ENCODE measurements at places on chromosomes 6 and 20.

- no peak for DNase-seq
These were observed 78.3 kb downstream of the TBX18 start for GRCh38 chr6:84685983-84686584.

GRCh38 chr6:147675281-147675680 is 166.8 kb downstream of the SAMD5 start:
- DNase-seq: no peak

DNA sequence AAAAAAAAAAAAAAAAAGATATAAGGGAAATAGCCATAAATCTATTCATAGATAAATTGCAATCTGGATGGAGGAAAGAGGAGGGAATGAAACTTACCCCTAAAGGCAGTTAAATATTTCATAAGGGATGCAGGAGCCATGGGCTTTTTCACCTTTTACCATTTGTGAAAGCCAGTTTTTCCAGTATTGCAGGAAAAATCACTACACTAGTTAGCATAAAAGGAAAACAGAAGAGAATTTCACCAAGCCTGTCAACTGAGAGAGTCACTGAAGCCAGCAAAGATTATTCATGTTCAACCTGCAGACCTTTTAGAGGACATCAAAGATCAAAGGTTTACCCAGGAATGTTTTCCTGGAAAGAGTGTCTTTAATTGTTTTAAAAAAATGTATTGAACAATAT is 969.7 kb downstream of the KIF16B start:
- DNase-seq: no peak

- DNase-seq: no peak
These were observed 16.2 kb downstream of the L3MBTL3 start for GRCh38 chr6:130034378-130035146.

GRCh38 chr20:51413857-51414256 is 128.7 kb downstream of the NFATC2 start:
- DNase-seq: no peak

- DNase-seq: no peak
These were observed 250.3 kb downstream of the TTLL2 start for GRCh38 chr6:167575158-167575696.

DNA sequence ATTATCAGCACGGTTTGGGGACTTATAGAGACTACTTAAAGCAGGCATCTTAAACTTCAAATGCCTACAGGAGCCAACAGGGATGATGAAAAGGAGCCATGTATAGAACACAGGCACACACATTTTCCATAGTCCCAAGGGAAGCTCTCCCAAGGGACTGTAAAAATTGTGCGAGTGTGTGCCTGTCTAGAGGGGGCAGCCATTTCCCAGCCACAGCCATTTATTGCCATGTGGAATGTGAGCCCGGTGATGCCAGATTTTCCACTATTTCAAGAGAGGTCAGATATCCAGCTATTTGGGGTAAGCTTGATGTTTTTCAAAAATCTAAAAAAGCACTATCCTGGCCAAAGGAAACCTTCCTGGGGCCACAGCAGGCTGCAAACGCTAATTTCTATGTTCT is 24.1 kb upstream of the RALY start:
- DNase-seq: no peak

DNA sequence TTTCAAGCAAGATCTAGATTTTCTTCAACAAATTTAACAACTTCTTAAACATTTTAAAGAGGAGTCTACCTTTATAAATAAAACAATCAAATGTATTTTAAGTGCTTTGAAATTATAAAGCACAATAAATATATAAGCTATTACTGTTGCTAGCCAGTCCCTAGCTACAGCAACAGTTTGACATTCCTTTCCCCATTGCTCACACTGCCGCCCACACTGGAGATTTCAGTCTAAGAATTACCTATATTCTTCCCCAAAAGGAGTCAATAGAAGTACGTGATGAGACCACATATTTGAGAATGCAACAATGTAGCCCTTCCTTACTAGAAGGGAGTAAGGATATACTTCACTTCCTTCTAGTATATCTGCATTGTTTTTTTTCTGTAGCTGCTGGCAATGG is 65.3 kb upstream of the RNF146 start:
- DNase-seq: no peak

- no peak for DNase-seq
These were observed 56.8 kb downstream of the UTRN start for GRCh38 chr6:144341831-144342527.

DNA sequence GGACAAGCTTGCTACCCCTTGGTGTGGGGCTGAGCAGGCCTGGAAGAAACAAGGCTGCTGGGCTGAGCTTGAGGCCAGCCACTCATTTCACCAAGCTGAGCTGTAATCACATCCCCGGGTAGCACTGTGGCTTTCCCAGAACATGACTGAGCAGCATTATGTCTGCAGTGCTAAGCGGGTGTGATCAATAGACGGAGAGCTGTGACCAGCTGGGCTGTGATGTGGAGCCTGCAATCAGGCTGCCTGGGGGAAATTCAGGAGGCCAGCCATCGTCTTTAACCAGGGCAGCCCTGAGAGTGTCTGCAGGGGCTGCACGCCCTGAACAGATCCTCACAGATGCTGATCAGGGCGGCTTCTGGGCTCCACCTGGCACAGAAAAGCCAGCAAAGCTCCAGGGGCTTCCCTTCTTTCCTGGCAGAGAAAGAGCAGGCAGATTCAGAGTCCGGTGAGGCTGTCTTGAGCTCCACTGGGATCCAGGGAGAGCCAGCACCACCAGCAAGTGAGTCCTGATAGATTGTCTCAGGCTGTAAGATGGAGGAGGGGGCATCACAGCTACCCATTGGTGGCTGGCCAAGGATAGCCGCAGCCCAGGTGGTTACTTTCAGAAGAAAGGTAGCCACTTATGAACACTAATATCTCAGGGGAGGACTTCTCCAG is 165.9 kb downstream of the NRN1 start:
- no peak for DNase-seq

GRCh38 chr20:24842918-24843715 is 106.0 kb upstream of the CST7 start:
- DNase-seq: no peak

DNA sequence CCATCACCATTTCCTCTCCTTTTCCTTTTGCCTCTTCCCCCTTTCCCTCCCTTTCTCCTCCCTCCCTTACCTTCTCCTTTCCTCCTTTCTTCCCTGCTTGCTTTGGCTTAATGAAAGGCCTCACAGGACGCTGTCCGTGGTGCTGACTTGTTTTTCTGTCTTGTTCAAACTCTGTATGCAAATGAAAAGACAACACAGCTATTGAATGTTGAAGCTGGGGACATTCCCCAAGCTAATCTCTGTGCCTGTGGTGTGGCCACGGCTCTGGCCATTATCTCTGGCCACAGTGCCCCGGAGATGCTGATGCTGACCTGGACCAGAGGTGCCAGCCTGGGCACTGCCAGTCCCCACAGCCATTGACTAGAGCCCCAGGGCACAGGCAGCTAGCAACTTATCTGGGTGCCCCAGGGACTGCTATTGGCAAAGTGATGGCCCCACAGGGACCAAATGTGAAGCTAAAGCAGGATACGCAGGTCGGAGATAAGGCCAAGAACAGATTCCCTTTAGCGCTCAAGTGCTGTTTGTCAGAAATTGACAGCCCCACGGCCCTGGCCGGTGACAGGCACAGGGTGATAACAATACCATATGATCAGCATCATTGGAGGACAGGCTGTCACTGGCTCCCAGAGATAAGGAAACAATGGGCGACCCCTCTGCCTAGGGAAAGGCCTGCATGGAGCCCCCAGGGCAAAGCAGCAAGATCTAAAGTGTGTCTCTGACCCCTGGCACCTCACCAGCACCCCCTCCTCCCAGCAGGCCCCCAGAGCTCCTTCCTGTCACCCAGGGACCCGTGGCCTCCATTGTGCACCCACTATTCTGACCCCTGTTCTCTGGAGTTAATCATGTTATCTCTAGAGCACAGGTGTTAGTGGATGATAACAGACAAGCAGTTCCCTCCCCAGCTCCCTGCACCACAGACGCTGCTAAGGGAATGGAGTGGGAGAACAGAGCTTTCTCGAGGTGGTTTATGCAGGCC is 31.6 kb upstream of the SLC32A1 start:
- DNase-seq: no peak

- no peak for DNase-seq
These were observed 113.5 kb downstream of the SLC22A3 start for GRCh38 chr6:160461641-160462040.

DNA sequence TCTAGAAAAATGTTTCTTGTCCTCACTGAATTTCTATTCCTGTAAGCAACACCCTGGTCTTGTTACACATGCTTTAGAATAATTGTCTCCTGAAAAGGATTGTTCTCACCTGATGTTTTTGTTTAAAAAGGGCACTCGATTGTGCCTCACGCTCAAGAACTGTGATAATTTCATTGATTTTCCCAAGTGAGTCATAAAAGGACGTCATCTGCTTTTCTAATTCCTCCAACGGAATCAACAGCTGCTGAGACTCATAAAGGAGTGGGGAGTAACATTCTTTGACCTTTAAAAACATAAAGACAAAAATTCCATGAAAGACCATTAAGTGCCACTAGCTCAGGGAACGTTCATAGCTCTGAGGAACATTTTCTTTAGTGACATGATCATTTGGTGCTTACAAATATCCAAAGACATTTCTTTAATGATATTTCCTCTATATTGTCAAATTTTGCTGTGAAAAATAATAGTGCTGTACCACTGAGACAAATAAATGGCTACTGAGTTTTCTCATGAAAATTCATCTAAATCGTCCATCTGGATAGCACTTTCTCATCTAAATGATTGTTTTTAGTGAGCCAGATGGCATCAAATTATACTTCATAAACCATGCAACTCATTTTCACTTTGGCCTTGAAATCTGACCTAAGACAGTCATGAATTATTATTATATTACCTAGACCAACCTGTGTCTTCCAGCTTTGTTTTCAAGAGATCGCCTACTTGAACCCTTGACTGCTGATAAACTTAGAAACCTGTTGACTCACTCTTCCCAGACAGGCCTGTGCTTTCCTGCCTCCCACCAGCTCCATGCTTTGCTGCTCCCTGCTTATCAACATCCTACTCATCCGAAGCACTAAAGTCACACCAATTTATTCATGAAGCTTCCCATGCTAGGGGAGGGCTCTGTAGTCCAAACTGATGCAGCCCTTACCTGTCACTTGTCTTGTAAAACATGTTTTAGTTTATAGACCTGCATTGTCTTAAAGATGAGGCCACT is 178.2 kb downstream of the SYNE1 start:
- DNase-seq: no peak

GRCh38 chr6:123850555-123850954 is 46.9 kb downstream of the NKAIN2 start:
- no peak for DNase-seq

GRCh38 chr6:68638230-68638900 is 3.3 kb downstream of the ADGRB3 start:
- DNase-seq: no peak

DNA sequence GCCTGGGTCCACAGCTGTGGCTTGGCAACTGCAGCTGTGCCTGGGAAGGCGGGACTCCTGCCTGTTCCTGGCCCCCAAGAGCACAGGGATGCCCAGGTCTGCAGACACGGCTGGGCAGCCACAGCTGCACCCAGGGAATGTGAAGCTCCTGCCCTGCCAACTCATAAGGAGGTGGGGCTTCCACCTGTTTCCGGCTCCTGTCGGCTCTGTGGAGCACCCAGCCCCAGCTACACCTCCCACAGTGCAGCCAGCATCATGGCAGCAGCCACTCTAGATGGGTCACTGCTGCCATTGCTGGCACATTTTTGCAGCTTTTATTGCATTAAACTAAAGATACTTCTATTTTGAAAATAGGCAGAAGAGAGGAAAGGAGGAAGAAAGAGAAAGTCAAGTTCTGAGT is 207.9 kb downstream of the SAMD5 start:
- DNase-seq: no peak

GRCh38 chr6:14321992-14322772 is 204.6 kb downstream of the CD83 start:
- no peak for DNase-seq

DNA sequence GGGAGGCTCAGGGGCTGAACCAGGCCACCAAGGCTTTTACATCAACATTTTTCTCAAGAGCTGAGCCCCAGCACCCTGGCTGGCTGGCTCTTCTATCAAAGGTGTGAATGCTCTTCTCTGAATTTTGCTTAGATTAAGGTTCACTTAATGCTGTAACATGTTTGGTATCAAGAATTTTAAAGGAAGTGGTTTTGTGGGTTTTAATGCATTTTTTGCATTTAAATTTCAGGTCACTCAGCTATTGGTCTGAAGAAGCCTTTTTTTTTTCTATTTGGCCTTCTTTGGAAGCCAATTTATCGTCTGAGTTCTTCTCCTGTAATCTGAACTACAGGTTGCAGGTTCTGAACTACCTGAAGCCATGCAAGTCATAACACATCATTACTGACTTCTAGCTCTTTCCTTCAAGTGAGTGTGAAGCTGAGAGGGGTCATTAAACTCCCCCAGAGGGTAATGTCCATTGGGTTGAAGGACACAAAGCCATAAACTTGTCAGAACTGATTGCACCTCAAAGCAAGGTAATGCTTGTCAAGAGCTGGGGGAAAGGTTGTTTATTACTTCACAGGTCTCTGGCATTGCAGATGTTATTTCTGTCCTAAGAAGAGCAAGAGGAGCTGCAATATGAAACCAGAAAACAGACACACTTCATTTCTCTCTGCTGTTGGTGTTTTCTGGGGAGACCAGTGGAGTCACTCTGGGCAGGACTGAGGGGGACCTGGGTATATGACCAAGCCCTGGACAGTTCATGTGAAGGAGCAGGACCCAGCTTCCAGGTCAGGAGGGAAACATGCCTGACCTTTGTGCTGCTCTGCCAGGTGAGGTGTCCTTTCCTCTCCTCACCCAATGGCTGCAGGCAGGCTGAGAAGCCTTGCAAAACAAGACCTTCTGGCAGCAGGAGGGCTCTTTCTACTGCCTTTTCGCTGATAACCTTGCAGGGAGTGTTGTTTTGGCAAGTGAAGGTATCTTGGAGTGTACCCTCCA is 26.1 kb upstream of the NEDD9 start:
- no peak for DNase-seq

DNA sequence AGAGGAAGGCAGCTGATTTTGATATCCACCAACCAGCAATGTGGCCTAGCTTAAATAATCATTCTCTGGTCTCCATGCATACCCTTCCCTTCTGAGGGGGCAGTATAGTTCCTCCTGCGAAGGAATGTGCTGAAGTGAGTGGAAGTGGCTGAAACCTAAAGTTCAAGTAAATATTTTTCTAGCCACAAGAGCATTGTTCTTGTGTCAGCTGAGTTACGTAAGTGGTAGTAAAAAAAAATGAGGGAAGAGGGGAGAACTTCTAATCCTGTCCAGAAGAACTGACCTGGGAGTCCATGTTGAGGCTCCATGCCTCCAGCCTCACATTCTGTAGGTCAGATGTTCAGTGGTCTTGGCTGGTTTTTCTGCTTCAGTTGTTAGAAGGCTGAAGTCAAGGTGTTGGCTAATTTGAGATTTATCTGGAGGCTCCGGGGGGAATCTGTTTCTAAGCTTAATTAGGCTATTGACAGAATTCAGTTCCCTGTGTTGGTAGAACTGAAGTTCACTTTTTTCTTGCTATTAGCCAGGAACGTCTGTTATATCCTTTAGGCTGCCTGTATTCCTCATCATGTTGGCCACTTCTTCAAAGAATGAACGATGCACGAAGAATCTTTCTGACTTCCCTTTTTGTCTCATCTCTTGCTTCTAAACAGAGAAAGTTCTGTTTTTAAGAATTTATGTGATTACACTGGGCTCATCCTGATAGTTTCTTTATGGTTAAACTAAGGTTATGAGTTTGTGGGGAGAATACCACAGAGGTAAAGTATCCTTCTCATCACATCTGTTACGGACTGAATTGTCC is 207.1 kb upstream of the PRSS16 start:
- no peak for DNase-seq
